Activated naive CD8-positive, alpha-beta T cell treated with anti-CD3 and anti-CD28 coated beads for 36 hours (primary cell): ENCODE measurements at places on chromosomes 12 and 14. TPM values are rescaled to one million over a fixed set of nuclear protein-coding genes. Genes with fewer than 3 reads are reported as not detected.

The NOS1 gene
- total RNA-seq: not detected

The ANG gene
- 1.3 TPM for total RNA-seq

The GLT8D2 gene
- 0.43 TPM for total RNA-seq

The C12orf54 gene
- not detected for total RNA-seq

The TUNAR gene
- total RNA-seq: not detected

The AMDHD1 gene
- 1.4 TPM for total RNA-seq

DNA sequence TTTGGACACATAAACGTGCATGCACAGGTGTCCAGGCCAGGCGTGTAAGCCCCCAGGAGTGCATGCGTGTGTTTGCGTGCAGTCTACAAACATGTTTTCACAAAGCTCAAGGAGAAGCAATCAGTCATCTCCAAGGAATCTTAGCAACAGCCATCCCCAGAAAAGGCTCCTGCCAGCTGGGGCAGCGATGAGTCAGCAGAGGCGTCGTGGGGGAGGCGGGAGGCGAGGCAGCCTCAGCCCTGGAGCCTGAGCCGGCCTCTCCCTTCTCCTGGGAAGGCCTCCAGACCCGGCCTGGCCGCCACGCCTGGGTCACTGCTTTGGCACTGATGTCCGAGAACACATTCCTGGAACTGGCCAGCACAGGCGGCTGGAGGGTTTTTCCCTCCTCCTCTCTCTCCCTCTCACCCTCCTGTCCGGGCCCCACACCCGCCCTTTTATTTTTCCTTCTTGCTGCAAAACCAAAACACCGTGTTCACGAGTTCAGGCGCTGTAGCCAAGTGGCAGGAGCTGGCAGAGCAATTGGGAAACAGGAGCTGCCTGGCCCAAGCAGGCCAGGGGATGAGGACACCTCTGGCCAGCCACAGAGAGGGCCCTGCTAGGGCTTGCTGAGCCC, 92.7 kb downstream of the LRRC74A start:
- peaks cover 29% of the 10 kb centered on the region for H3K4me1 ChIP-seq
- H3K27ac ChIP-seq: peak overlapping the region; percentile 74

GRCh38 chr12:94925729-94926128, 77.8 kb downstream of the NDUFA12 start:
- H3K36me3 ChIP-seq: no peaks in the 10 kb centered on the region
- H3K27ac ChIP-seq: no peak overlapping the region
- H3K4me3 ChIP-seq: no peak overlapping the region
- no peaks in the 10 kb centered on the region for H3K27me3 ChIP-seq
- H3K4me1 ChIP-seq: no peaks in the 10 kb centered on the region

DNA sequence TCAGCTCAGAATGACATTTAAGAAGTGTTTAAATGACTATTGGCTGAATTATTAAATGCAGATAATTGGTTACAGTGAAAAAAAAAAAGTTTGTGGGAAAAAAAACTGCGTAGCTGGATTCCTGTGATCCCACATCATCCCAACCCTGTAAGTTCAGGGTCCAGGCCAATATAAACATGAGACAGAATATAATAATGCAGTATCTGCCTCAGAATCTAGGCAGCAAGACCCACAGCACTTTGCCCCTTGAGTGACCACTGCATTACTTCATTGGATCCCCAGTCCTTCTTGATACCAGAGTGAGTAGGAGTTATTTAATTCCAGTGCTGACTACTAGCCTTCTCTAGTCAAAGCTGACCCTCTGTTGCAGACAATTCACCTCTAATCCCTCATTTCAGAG, 272.6 kb downstream of the CCER1 start:
- no peak overlapping the region for H3K4me3 ChIP-seq
- H3K36me3 ChIP-seq: no peaks in the 10 kb centered on the region
- no peaks in the 10 kb centered on the region for H3K4me1 ChIP-seq

- peaks cover 6% of the 10 kb centered on the region for H3K36me3 ChIP-seq
- DNase-seq: no peak
- H3K27me3 ChIP-seq: no peaks in the 10 kb centered on the region
- no peaks in the 10 kb centered on the region for H3K4me1 ChIP-seq
- no peak overlapping the region for H3K27ac ChIP-seq
Observed at GRCh38 chr12:113796066-113796827, 169.9 kb downstream of the RBM19 start.

GRCh38 chr12:123131879-123132402, 18.9 kb downstream of the PITPNM2 start:
- H3K27ac ChIP-seq: peak overlapping the region; percentile 80

DNA sequence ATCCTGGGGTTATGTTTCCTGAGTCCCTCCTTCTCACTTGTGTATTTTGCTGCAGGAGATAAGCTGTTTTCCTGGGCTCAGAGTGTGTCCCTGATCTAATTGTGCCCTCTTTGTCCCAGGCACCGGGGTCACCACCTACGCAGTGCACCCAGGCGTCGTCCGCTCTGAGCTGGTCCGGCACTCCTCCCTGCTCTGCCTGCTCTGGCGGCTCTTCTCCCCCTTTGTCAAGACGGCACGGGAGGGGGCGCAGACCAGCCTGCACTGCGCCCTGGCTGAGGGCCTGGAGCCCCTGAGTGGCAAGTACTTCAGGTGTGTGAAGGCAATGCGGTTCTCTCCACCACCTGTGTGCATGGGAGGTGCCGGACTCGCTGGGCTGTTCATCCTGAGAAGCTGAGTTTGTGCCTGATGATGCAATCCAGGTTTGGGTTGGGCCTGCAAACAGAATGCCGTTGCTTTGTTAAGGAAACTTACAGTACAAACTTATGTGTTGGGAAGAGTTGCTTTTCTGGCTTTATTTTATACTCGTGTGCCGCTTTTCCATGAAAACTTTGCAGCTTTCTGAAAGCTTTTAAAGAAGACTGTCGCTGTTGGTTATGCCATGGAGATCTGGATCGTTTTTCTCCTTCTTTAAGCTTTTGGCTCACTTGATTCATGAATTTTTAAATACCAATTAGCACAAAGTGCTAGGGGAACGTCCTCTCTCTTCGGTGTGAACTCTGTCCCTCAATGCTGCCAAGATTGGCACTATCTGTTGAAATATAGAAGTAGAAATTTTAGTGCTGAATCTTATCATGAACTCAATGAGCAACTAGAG, 27.6 kb downstream of the RDH12 start:
- H3K4me1 ChIP-seq: no peaks in the 10 kb centered on the region
- H3K27me3 ChIP-seq: peaks cover 12% of the 10 kb centered on the region
- no peak for DNase-seq

DNA sequence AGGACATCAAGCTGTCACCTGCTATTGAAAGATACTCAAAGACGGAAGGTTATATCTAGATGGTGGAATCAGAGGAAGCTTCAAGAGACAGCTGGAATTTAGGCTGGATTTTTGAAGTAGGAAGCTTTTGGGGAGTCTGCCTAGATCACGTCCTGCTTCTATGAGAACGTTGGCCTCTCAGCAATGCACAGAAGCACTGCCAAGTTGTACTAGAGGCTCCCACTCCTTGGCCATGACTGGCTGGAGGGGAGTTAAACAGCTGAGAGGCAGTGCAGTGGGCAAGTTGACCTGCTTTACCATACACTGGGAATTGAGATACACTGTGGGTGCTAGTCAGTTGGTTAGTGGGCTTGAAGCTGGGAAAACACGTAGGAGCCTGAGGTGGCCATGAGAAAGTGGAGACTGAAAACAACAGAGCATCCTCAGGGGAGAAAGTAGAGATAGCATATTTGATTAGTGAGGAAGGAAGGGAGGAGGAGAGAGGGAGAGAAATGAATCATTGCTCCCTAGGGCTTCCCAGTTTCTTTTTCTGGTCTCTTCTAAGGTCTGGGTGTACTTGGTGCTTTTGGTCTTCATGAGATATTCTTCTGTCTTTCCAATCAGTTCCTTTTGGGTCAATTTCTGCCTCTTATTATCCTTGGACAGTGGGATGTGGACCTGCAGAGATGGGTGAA, 110.8 kb downstream of the EMP1 start:
- no peaks in the 10 kb centered on the region for H3K4me1 ChIP-seq
- no peak overlapping the region for H3K4me3 ChIP-seq
- peaks cover 22% of the 10 kb centered on the region for H3K27me3 ChIP-seq
- no peaks in the 10 kb centered on the region for H3K36me3 ChIP-seq
- H3K27ac ChIP-seq: no peak overlapping the region

- DNase-seq: no peak
- H3K27me3 ChIP-seq: peaks cover 23% of the 10 kb centered on the region
- no peaks in the 10 kb centered on the region for H3K36me3 ChIP-seq
- H3K4me3 ChIP-seq: no peak overlapping the region
- no peak overlapping the region for H3K27ac ChIP-seq
- H3K4me1 ChIP-seq: peaks cover 10% of the 10 kb centered on the region
Observed at GRCh38 chr14:22848351-22849164, 12.2 kb downstream of the MMP14 start.

- no peaks in the 10 kb centered on the region for H3K4me1 ChIP-seq
- no peaks in the 10 kb centered on the region for H3K36me3 ChIP-seq
- DNase-seq: no peak
- H3K4me3 ChIP-seq: no peak overlapping the region
- no peak overlapping the region for H3K27ac ChIP-seq
- H3K27me3 ChIP-seq: peaks cover 22% of the 10 kb centered on the region
Observed at GRCh38 chr12:3381059-3382047, 109.7 kb upstream of the PRMT8 start.

- DNase-seq: no peak
- H3K27me3 ChIP-seq: no peaks in the 10 kb centered on the region
- no peaks in the 10 kb centered on the region for H3K4me1 ChIP-seq
- no peak overlapping the region for H3K4me3 ChIP-seq
- H3K36me3 ChIP-seq: no peaks in the 10 kb centered on the region
Observed at GRCh38 chr14:33230021-33230420, 291.3 kb downstream of the NPAS3 start.

GRCh38 chr12:5817246-5817645, 127.8 kb downstream of the ANO2 start:
- peaks cover 6% of the 10 kb centered on the region for H3K27me3 ChIP-seq
- H3K27ac ChIP-seq: no peak overlapping the region
- DNase-seq: no peak
- no peaks in the 10 kb centered on the region for H3K4me1 ChIP-seq
- H3K36me3 ChIP-seq: no peaks in the 10 kb centered on the region
- H3K4me3 ChIP-seq: no peak overlapping the region

- H3K27ac ChIP-seq: peak overlapping the region; percentile 31
- H3K4me1 ChIP-seq: peaks cover 22% of the 10 kb centered on the region
- no peak overlapping the region for H3K4me3 ChIP-seq
- H3K27me3 ChIP-seq: no peaks in the 10 kb centered on the region
Observed at GRCh38 chr14:39673270-39673711, 241.1 kb upstream of the FBXO33 start.

- no peaks in the 10 kb centered on the region for H3K36me3 ChIP-seq
- no peak for DNase-seq
- no peak overlapping the region for H3K27ac ChIP-seq
- H3K27me3 ChIP-seq: no peaks in the 10 kb centered on the region
- no peak overlapping the region for H3K4me3 ChIP-seq
Observed at GRCh38 chr12:116726694-116727093, 11.2 kb downstream of the SPRING1 start.

DNA sequence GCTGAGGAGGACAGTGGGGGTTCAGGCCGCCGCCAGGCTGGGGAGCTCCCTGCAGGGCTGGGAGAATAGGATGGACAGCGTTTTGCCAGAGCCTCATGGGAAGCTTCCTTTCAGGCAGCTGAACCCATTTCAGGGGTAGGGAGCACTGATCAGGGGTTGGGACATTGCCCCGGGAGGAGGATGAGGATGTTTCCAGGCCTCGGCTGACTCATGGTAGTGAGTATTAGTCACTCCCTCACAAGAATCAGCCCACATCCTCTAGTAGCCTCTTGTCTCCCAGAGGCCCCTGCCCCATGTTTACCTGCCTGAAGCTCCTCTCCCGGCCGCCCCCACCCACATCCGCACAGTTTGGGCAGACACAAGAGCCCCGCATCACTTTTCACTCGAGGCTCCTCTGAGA, 89.8 kb downstream of the ZFP36L1 start:
- no peak overlapping the region for H3K27ac ChIP-seq
- H3K27me3 ChIP-seq: no peaks in the 10 kb centered on the region
- H3K4me1 ChIP-seq: peaks cover 6% of the 10 kb centered on the region
- no peaks in the 10 kb centered on the region for H3K36me3 ChIP-seq

DNA sequence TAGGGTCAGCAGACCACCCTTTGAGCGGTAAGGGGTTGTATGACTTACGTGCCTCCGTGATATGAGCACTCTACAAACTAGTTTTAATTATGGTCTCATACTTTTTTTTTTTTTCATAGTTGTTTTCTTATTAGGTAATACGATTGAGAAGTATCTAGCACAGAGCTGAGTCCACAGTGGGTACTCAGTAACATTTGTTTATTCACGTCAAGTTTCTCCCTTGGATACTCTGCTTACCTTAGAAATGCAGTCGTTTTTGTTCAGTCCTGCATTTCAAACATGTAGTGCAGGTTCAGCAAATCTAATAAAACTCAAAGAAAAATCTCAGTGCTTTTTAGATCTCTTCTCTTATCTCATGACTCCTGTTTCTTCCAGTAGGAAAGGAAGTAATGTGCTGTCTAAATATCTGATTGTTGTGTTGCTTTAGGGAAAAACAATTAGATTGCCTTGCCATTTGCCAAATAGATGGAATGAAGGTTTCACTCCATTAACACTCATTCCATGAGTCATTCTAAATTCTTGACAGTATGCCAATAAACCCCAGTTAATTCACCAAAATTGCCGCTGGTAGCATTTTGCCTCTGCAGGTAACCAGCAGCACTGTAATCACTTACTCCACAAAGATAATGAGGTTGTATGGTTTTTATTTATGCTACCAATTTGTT, 118.9 kb downstream of the PTCSC3 start:
- no peaks in the 10 kb centered on the region for H3K4me1 ChIP-seq
- H3K27me3 ChIP-seq: peaks cover 11% of the 10 kb centered on the region
- no peak for DNase-seq
- H3K4me3 ChIP-seq: no peak overlapping the region
- no peaks in the 10 kb centered on the region for H3K36me3 ChIP-seq
- no peak overlapping the region for H3K27ac ChIP-seq

- H3K27ac ChIP-seq: peak overlapping the region; percentile 71
- peaks cover 88% of the 10 kb centered on the region for H3K27me3 ChIP-seq
- H3K36me3 ChIP-seq: peaks cover 15% of the 10 kb centered on the region
Observed at GRCh38 chr14:37590428-37591139, 4.5 kb downstream of the FOXA1 start.

DNA sequence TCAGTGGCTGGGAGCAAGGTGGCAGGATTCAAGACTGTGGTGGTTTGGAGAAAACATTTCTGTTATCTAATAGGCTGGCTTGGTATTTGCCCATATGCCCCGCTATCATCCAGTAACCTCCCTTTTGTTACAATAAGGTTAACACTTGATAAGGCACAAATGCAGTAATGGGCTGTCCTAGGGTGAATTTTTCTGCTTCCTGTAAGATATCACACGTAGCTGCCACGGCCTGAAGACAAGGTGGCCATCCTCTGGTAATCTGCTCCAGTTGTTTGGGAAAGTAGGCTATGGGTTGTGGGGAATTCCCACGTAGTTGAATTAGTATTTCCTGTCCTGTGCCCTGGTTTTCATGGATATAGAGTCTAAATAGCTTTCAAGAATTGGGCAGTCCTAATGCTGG, 23.1 kb downstream of the ANG start:
- H3K4me3 ChIP-seq: no peak overlapping the region
- H3K27ac ChIP-seq: no peak overlapping the region
- H3K36me3 ChIP-seq: no peaks in the 10 kb centered on the region
- no peaks in the 10 kb centered on the region for H3K4me1 ChIP-seq

GRCh38 chr12:204261-204678, 9.7 kb downstream of the SLC6A12 start:
- H3K27me3 ChIP-seq: peaks cover 61% of the 10 kb centered on the region
- DNase-seq: no peak
- H3K4me3 ChIP-seq: no peak overlapping the region
- H3K4me1 ChIP-seq: no peaks in the 10 kb centered on the region
- H3K27ac ChIP-seq: no peak overlapping the region
